ENCODE measurements at places on chromosomes 2 and 18.

DNA sequence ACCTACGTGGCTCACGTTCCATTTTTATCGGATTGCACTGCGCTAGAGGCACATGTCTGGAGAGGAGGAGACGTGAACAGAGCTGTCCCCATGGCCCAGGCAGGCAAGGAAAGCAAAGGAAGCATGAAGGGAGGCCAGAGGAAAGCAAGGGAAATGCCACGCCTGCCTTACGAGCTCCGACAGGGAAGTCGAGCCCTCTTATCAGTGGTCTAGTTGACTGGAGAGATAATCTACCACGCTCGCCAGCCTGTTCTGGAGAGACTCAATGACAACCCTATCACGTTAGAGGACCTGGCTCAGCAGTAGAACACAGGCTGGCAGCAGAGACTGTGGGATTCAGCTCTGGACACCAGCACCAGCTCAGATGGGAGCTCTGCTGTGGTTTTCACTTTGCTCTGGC is 202.6 kb upstream of the ID2 start:
- DNase-seq: no peak

DNA sequence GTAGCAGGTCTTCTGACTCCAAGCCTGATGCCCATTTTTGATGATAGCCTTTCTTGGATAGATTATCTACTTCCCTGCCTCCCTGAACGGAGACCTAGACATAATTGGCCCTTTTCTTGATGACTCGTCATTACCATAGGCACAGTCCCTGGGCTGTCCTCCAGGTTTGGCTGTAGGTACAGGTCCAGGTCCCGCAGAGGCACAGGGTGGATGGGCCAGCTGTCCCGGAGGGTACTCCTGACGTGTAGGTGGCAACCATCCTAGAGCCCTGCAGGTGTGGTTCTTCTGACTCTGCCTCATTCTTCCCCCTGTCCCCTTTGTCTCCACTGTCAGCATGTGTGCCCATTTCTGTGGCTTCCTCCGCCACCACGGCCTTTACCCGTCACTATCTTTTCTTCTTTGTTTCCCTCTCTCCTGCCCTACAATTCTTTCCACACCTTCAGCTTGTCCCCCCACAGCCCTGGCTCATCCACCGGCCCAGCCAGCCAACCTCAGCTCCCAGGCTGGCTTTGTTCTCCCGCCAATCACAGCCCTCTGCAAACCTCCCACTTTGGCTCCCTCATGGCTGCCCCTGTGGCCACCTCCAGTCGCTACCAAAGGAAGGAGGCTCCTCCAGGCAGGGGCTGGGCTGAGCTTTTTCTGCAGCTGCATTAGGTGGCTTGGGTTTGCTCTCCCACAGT is 102.8 kb downstream of the SMAD7 start:
- no peak for DNase-seq

DNA sequence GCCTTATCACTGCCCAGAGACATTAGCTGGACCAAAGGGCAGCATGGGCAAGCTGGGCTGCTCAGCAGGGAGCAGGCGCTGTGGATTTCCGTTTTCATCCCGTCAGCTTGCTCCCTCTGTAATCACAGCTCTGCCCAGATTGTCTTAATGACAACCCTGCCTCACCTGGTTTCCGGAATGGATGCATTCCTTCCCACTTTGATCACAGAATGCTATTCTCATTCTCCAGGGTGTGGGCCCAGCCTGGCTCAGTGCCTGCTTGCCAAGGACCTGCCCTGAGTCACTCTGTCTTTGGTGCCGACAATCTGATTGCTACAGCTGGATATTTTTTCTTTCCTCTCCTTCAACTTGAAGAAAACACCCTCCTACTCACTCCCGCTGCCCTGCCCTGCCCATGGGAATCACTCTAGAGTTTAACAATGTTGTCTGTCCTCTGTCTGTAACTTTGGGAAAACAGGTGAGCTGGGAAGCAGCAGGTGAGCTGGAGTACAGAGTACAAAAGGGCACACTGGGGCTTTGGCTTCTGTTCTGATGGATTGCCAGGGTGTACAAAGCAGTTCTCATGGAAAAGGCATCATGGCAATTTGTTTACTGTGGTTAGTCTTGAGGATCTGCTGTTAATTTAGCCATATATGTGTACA is 27.2 kb upstream of the FAM136A start:
- no peak for DNase-seq

DNA sequence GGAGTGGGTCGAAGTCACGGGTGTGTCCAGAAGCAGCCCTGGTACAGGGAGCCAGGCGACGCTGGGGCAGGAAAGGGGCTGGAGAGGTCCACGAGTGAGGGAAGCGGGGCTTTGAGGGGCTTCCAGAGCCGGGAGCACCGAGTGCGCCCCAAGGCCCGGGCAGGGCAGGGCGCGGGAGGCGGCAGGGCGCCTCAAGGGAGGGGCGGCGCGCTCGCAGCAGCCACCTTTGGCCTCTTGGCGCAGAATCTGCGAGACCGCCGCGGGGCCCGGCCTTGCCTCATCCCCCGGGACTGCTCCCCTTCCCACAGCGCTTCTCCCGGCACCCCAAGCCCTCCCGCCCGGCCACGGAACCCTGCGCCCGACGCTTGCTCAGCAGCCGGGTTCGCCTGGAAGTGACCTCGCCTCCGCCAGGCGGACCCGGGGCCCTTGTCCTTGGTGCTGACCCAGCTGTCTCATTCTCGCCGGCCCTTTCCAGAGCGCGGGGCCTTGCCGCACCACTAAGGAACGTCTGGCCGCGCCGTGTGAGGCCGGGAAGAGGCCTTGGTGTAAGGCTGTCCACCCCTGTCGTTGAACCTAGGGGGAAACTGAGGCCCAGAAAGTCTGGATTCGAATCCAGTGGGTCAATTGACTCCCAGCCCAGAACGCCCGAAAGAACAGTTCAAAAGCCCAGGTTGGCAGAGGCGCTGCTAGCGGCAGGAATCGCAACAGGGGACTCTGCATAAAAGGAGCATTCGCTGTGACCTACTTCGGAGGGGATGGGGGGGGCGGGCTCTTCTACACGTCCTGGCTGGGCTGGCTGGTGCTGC is 584 bp upstream of the DNER start:
- peak; percentile 57 for DNase-seq

DNA sequence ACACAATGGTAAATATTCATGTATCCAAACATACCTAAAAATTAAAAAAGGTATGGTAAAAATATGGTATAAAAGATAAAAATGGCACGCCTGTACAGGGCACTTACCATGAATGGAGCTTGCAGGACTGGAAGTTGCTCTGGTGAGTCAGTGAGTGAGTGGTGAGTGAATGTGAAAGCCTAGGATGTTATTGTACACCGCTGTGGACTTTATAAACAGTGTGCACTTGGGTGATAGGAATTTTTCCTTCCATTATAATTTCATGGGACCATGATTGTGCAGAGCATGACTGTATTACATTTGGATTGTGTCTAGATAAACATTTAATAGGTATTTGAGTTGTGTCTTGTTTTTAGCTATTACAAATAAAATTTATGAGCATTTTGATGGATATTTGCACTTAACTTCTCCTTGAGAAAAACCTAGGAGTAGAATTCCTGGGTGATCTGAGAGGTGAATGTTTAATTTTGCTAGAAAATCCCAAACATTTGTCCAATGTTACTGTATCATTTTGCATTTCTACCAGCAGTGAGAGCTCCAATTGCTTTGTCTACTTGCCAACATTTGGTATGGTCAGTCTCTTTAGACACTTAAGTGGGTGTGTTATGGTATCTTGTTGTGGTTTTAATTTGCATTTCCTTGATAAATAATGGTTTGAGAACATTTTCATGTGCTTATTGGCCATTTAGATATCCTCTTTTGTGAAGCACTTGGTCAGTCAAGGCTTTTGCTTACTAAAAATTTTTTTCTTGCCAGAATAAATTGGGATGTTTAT is 81.7 kb downstream of the BCL2L11 start:
- no peak for DNase-seq

DNA sequence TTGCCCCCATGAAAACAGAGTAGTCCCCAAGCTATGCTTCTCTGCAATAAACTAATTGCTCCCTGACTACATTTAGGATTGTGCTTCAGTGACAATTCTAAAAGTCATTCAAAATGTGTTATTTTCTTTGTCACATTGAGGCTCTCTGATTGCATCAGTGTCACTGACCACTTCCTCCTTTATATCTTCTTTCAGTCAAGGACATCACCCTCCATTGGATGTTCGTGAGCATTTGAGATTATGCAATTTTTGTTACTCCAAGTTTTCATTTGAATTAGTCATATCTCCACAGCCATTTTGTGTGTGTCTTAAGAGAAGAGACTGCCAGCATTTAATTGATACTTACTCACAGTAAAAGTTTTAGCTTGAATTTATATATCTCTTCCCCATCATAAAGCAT is 780.8 kb upstream of the GCFC2 start:
- no peak for DNase-seq

DNA sequence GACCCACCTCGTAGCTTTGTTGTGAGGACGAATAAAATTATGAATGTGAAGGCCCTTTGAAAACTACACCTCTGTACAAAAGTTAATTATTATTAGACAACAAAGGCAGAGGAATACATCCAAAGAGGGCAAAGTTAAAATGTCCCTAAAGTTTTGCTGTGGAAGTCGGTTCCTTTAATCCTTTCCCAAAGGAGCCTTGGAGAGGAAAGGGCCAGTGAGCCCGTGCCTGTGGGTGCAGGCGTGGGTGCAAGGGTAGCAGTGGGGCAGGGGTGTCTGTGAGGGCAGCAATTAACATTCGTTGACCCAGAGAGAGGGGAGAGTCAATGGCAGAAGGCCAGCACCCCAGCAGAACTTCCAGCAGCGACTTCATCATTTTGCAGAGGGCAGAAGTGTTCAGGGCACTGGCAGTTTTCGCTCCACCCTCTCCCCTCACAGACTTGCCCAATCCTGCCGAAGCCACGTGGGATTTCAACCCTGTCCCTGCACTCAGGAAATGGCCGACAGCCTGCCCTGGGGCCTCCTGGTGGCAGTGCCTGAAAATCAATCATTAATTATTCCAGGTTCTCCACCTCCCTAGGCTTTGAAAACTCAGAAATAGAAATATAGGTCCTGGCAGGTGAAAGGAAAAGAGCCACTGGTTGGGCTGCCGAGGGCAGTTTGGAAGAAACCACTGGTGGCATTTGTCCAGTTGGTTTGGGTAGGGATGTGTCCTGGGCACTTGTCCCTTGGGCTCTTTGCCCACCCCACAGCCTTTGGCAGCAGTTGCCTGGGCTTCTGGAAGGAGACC is 4.2 kb upstream of the PAX8 start:
- no peak for DNase-seq

DNA sequence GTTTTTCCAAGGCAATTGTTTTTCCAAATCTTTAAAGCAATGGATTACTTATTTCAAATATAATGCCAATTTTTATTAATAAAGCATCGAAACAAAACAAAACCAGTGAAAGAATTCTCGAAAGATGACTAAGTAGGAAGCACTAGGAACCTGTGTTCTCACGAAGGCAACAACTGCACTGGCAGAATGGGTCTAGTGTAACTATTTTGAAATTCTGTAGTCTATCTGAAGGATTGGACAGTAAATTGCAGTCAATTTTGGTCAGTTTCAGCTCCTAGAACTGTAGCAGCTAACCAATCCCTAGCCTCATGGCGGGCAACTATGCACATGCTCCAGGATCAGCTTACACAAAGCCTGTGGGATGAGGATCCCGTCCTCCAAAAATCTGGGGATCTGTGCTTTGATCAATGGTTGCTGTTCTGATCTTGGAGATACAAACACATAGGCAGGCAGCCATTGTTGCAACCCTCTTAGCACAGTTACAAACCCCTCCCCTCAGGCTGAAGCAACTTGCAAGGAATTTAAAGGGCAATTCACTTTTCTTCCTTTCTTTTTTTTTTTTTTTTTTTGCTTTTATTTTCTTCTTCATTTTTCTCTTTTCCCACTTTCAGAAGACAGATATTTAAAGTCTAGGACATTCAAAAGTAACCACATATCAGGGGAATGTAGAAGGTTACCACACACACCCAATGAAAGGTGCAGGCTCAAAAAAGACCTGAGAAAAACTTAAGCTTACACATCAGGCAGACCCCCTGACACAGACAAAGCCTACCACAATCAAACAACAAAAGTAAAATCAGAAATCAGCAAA is 147.6 kb downstream of the THADA start:
- DNase-seq: no peak

All from activated T-cell treated with anti-CD3 and anti-CD28 coated beads, Interleukin-2, amount 50 U/mL, for 48 hours (primary cell).